Stimulated activated CD8-positive, alpha-beta memory T cell treated with anti-CD3 and anti-CD28 coated beads, Interleukin-15, amount 100 ng/mL, for 1 hour (primary cell): ENCODE measurements at places on chromosomes 13 and 19.
A peak's percentile ranks its signal among the peaks of the same experiment; 100 is the strongest.

DNA sequence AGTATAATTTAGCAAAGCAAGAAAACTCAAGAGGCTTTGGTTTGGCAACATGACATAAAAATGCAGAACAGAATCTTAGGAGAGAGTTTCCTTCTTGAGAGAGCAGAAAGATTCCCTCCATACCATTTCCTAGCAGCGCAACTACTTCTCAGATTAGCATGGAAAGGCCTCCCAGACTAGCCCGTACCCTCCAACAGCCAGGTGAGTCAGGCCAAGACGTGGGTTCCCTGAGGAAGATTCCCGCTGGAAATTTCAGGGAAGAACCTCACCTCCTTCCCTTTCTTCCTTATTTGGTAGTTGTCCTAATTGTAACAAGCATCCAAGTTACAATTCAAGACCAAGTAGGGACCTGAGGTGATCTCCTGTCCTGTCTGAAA is 12.3 kb downstream of the COL4A2 start:
- no peak for DNase-seq

GRCh38 chr13:48569104-48569666 is 36.3 kb upstream of the RCBTB2 start:
- DNase-seq, result no peak

DNA sequence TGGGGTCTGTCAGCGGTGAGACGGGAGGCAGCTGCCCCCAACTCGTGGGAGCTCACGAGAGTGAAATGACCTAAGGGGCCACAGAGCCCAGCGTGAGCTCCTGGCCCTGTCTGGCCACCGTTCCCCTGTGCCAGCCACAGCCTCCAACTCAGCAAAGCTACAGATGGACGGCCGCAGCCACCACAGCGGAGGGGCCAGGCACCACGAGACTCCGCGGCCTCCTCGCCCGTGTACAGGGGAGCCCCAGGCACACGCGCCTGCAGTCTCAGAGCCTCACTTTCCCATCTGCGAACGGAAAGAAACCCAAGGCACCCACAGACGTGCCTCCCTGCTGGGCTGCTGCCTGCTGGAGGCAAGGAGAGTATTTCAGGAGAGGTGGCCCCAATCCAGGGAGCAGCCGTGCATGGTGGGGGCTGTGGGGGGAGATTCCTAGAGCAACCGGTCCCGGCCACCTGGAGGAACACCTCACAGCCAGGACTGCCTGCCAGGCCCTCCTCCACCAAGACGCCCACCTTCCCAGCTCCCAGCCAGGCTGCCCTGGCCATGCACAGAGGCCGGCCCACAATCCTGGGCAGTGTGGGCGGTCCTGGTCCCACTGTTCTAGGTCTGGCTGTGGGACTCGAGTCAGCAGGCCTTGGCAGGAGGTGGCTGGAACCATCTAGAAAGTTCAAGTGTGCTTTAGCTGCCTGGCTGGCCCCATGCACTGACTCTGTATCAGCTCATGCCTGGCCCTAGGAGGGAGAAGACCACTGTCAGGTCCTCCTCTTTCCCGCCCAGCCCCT is 1.9 kb downstream of the MKNK2 start:
- no peak for DNase-seq

DNA sequence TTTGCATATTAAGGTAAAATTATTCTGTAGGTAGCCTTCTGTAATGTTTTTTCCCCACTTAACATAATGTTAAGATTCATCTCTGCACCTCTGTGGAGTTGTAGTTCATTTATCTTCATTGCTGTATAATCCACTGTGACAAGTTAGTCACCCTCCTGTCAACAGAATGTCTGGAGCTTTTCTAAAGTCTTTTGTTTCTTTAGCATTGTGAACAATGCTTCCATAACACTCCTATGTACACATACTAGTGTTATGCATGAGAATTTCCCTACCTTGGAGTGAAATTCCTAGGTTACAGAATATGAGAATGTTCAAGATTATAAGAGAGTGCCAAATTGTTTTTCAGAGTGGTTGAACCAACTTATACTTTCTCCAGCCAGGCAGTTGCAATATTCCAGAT is 113.5 kb downstream of the COG6 start:
- DNase-seq, result no peak

- peak; percentile 80 for DNase-seq
These were observed 4.1 kb upstream of the KCNC3 start for GRCh38 chr19:50333235-50333736.

- no peak for DNase-seq
These were observed 12.9 kb upstream of the RAB8A start for GRCh38 chr19:16098821-16099220.

- no peak for DNase-seq
These were observed 29.0 kb downstream of the ZNF627 start for GRCh38 chr19:11626252-11626651.

DNA sequence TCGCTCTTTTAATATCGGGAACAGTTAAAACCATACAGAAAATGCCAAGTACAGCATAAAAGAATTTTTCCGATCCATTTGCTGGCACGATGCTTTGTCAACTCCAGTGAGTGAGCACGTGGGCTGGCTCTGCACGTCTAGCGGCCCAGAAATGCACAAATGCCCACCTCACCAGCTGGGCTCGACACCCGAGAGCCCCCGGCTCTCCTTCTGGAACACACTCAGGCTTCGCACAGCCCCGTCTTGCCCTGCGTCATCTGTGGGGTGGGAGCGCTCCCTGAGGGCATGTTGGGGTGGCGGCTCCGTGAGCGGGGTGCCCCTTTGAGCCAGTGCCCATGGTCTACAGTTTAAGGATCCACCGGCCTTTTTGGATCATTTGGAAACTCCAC is 24.5 kb downstream of the ATP4B start:
- no peak for DNase-seq

GRCh38 chr19:46668662-46669061 is 7.7 kb upstream of the DACT3 start:
- DNase-seq, result no peak

DNA sequence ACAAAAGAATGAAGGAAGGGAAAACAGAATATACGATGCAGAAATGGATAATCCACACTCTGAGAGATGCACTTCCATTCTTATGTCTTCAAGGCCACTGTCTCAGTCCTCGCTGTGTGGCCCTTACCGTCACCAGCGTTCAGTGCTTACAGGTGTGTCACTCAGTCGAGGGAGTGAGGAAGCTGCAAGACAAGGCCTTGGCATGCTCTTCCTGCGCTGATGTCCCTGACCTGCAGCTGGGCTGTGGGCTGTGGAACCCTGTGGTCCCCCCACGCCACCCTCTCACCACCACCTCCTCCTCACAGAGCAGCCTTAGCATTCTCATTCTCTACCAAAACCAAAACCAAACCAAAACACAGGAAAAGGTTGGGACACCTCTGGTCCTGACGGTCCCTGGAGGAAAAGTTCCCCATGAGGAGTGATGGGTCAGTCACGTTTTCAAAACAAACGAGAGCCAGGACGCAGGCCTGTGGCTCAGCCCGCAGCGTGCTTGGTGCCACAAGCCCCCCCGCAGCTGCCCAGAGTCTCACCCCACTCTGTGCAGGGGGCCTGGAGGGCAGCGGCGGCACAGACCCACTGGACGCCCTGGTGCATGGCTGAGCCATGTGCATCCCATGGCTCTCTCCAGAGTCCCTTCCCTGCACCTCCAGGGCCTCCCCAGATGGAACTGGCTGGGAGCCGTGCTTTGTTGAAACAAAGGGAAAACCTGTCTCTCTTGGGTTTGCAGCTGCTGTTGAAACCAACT is 48.2 kb upstream of the GPR183 start:
- DNase-seq, result no peak

GRCh38 chr13:90365130-90365529 is 982.4 kb upstream of the MIR17HG start:
- no peak for DNase-seq

DNA sequence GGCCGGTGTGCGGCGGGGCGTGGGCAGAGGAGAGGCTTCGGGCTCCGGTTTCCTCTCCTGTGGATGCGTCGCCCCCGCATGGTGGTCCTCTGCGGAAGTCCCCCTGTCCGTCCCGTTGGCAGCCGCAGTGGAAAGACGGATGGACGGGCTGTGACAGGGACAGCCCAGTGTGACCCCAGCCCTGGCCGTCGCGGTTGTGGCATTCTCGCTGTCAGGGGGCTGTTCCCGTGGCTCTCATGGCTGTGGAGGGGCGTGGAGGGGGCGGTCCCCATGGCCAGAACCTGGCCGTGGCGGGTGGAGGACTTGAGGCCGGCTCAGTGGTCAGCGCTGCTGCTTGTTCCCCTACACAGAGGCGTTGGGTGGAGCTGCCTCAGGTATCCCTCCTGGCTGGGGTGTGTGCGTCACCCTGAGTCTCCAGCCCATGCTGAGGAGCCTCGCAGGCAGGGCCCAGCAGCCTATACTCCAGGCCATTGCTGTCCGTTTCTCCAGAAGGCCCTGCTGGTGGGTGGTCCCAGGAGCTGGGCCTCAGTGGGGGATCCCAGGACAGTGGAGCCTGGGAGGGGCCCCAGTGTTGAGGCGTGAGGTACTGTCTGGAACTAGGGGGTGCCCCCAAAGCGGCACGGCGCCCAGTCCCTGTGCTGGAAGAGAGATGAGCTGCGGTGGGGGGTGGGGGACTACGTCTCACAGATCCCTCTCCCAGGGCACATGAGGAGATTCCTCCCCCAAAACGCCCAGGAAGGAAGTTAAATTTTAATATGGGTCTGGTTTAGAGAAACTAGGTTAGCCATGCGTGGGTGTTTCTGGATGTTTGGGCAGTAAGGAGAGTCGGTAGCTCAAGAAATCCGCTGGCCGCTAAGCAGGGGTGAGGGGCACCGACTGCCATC is 20.3 kb downstream of the CSNK1G2 start:
- no peak for DNase-seq

DNA sequence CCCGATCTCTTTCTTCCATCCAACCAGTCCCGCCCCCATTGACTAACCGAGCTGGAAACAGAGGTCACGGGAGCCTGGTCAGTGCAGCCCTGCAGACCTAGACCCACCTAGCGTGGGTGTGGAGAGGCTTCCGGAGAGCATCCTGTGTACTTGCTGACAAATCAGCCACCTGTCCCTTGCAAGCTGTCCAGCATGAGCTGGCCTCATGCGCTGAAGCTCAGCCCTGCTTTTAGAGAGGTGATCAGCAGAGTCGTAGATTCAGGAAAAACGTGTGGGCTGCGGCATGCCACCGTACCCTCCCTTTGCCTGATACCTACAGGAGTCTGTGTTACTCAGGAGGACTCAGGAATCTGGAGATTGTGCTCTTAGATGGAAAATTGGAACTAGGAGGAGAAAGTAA is 80.3 kb upstream of the UQCRFS1 start:
- no peak for DNase-seq

GRCh38 chr13:42071672-42072419 is 23.4 kb downstream of the DGKH start:
- DNase-seq, result no peak

DNA sequence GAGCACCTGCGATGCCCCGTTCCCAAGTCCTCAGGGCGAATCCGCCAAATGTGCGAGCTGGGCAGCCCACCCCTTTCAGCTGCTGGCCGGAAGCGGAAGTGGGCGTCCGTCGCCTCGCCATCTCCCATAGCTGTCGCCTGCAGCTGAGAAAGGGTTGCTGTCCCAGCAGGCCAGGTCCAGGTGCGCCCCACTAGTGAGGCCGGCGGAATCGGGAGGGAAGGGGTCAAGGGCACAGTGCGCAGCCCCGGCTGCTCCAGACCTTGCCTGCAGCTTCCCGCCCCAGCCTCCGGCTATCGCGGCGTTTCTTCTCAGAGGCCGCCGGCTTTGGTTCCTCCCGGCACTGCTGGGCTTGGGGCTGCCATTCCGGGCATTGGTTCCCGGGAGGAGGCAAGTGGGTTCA is at the start of gene ZNF177:
ZNF177 (plus strand) TSS at position 109 of the 400 bp plus-strand sequence. CDS start 15,299 bp downstream, outside the sequence.
- DNase-seq, result no peak

DNA sequence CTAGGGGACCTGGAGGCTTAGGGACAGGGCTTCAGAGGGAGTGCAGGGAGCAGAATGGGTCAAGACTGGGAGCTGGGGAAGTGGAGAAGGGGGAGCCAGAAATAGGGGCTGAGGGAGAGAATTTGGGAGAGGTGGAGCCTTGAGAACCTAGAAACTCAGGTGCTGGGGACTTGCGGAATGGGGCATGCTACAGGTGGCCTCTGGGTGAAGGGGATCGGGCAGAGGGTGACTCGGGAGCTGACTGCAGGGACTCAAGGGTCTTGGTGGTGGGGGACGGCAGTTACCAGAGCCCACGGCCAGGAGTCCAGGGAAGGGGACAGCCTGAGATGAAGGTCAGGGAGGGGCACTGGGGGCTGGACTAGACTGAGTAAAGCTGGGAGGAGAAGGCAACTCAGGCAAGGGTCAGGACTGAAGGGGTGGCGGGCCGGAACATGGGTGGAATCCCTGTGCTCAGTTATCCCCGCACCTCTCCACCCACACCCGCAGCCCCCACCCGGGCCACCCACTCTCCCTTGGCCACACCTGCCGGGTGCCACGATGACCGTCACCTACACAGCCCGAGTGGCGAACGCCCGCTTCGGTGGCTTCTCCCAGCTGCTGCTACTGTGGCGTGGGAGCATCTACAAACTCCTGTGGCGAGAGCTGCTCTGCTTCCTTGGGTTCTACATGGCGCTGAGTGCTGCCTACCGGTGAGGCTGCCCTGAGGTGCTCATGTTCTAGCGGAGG is 628 bp downstream of the BEST2 start:
- DNase-seq, result no peak

DNA sequence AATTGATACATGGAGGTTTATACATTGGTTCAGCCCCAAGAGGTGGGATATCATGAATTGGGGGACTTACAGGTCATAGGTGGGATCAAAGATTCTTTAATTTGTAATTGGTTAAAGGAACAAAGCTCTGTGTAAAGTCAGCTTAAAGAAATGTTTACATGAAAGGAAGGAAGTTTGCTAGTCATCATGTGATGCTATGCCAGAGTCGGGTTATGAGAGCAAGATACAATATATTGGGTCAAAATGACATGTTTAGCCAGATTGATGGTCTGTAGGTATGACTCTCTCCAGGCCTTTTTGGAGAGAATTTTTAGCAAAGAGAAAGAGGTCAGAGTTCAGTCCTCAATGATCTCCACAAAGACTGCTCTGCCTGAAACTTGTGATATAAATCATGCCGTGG is 5.3 kb upstream of the CYSLTR2 start:
- no peak for DNase-seq

DNA sequence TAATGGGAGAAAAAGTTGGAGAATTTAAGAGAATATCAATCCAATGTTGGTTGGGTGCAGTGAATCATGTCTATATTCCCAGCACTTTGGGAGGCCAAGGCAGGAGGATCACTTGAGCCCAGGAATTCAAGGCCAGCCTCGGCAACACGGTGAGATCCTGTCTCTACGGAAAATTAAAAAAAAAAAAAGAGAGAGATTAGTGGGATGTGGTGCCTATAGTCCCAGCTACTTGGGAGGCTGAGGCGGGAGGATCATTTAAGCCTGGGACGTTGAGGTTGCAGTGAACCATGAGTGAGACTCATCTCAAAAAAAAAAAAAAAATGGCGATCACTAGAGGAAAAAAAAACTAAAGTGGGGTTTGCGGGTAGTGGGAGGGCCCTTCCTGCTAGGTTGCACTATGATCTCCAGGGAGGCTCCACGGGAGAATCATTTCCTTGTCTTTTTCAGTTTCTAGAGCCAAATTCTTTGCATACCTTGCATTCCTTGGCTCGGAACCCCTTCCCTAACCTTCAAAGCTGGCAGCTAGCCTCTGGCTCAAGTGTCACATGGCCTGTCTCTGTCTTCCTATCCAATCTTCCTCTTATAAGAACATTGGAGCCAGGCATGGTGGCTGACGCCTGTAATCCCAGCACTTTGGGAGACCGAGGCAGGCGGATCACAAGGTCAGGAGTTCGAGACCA is 5.8 kb upstream of the ERCC2 start:
- no peak for DNase-seq
